Peyer's patch (tissue), 4 donors: ENCODE measurements at places on chromosomes 5 and 9. TPM values are rescaled to one million over a fixed set of nuclear protein-coding genes. Genes with fewer than 3 reads are reported as not detected.

Gene CDKN2B
- 375 TPM for total RNA-seq

DNA sequence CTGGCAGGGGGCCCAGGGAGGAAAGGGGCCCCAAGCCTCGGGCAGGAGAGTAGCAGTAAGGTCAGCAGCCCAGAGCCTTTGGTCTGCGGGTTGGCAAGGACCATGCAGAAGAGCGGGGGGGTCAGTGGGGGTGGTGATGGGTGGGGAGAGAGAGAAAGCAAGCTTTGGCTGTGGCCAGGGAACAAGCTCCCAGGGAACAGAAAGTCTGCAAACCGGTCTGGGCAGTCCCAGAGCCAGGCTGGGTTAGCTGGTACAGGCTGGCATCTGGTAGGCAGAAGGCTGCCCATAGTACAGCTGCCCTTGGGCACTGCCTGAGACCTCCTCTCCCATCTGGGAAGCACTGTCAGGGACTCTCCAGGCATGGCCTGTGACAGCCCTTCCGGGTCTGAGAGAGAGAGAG lies 10.5 kb upstream of the EPB41L4B start:
- DNase-seq: peak; percentile 81

DNA sequence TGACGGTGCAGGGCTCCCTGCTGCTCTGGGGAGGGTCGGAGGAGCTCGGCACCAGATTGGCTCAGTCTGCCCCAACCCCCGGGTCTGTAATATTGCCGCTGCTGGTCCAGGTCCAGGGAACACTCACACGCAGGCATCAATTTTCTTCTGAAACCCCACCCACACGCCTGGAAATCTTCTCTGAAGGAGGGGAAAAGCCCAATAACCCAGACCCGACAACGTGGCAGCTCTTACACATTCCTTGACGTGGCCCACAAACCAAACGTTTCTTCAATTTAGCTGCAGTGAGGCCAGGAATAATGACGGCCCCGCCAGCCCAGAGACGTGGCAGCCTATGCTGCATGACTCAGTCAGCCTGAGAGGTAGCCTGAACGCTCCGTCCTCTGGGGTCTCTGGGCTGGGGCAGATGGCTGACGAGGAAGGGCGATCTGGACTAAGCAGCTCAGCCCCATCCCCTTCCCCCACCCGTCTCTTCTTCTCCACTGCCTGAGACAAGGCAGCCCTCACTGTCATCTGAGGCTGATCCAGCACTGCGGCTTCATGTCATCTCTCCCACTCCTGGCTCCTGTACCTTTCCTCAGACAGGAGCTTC lies 9.9 kb upstream of the SPARC start:
- no peak for DNase-seq

Gene KIF4B
- total RNA-seq: not detected

DNA sequence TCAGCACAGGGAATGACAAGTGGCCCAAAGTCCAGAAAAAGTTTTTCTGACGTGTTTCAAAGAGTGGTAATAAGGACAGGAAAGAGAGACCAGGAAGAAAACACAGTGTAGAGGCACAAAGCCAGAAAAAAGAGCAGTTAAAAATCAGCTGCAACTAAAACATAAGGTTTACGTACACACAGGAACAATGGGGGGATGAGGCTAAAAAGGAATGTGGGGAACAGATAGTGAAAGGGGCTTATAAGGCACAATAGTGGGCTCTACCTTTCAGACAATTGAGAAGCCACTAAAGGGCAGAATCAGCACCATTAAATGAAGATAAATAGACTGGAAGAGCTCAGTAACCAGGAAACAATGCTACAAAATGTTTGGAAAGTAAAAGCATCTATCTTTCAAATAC lies 5.5 kb downstream of the ELP1 start:
- DNase-seq: no peak

Gene LEAP2
- total RNA-seq: 7.2 TPM
